ENCODE measurements at places on chromosomes 3 and 15.

DNA sequence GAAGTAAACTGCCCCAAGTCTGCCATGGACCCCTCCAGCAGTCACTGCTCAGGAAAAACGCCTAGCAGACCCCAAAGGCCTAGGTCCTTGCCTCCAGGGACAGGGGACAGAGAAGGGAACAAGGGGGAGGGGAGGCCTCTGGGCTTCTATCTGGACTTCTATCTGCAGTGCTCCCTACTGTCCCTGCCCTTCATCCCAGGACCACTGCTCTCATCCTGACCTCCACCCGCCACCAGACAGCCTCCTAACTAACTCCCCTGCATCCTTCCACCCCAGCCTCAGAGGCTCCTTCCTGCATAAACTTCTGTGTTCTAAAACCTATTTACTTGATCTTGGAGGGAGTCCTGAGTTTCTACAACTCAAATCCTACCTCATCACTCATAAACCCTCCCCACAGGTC, 25.4 kb downstream of the SEMA7A start:
- no peak for DNase-seq

DNA sequence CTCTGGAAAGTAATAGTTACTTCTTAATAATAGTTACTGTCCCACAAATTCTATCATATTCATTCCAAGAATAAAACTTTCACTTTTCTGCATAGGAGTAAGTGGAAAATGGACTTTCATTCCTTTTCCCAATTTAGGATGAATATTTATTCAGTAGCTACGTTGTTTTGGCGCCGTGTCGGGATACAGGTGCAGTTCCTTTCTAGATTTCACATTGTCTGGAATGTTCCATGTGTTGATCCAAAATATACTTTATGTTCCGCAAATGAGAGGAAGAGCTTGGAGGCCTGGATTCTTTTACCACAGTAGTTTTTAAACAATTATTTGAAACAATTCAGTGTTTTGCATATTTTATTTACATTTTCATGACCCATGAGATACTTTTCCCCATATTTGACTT, 22.8 kb upstream of the PPARG start:
- no peak for DNase-seq

DNA sequence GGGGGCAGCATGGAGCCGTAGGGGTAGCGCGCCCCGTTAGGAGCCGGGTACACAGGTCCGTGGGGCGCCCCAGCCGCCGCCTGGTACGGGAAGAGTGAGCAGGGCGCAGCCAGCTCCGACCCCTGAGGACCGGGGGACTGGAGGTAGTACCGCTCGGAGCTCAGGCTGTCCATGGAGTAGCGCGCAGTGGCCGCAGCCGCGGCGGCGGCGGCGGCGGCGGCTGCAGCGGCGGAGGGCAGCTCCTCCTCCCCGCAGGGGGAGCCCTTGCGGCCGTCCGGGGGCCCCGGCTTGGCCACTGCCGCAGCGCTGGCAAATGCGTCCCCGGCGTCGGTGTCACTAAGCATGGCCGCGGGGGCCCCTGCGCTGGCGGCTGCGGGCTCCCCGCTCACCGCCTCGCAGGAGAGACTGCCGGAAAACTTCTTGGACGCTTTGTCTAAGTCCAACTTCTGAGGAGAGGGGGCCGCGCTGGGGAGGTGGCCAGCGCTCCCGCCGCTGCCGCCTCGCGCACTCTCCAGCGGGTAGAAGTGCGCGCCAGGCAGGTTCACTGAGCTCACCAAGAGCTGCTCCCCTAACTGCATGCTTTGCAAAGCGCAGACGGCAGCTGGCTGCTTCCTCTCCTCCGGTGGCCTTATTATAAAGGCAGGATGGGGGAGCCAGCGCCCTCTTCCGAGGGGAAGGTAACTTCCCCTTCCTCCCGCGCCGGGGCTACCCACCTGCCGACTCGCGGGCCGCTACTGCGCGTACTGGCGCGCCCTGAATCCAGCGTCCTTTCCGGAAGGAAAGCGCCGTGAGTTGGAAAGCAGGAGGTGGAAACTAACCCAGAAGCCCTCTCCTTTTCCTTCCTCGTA, at the start of gene EOMES:
TSS of gene EOMES (minus strand) at position 607 of the 848 bp plus-strand sequence. CDS start at position 578, 29 bp downstream.
- DNase-seq, result peak; percentile 46

GRCh38 chr3:56291244-56291680, 177.0 kb downstream of the ERC2 start:
- DNase-seq, result peak; percentile 99

- peak; percentile 71 for DNase-seq
These were observed 35.2 kb downstream of the NCEH1 start for GRCh38 chr3:172675441-172676193.

DNA sequence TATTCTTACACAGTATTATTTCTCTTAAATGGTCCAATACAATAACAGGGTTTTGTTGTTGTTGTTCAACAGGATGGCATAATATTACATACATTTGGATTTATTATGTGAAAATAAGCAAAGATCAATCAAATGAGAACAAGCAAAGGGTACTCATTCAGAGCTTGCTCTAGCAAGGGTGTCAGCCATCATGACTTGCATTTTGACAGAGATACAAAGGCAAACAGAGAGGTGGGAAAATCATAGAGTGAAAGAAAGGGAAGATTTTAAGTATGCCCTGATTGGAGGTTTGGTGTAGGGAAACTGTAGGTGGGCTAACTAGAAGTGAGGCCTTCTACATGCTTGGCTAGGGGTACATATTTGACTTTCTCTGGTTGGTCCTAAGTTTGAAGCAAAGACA, 109.1 kb upstream of the BCHE start:
- DNase-seq, result no peak

Measured in fibroblast of lung (primary cell).